Stimulated activated CD8-positive, alpha-beta memory T cell treated with anti-CD3 and anti-CD28 coated beads, Interleukin-7, amount 100 ng/mL, for 1 hour (primary cell): ENCODE measurements at places on chromosomes 2 and 18.

DNA sequence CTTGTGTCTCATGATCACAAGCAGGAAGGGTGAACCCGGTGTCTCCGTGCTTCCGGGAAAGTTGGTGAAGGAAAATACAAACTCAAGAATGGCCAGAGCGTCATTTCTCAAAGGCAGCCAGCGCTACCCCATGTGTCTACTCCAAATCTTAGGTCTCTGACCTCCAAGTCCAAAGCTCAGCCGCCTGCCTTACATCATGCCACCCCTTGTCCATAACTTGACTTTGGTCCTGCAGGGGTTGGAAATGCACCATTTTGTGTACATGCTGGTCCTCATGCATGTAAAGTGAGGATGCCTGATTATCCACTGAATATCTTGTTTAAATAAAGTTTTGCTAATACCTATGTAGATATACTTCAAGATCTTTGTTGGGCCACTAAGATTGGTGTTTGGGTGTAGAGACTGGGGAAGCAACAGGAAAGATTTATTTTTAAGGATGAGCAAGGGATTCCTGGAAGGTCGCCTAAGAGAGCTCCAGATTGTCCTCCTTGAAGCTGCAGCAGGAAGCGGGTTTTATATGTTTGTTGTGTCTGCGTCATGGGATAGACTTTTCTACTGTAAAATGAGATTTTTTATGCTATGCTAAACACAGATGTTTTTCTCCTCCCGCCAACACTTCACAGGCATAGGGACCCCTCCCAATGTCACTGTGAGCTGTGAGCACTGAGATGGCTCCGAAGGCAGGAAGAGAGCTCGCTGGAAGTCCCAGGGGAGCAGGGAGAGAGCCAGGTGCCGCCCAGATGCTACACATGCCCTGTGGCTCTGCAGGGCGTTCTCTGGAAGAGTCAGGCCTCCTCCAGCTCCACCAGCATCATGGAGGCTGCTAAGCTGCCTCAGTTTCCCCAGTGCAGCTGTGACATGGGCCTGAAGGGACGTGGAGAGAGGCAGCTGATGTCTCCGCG, 176.2 kb upstream of the HDAC4 start:
- DNase-seq, result no peak

DNA sequence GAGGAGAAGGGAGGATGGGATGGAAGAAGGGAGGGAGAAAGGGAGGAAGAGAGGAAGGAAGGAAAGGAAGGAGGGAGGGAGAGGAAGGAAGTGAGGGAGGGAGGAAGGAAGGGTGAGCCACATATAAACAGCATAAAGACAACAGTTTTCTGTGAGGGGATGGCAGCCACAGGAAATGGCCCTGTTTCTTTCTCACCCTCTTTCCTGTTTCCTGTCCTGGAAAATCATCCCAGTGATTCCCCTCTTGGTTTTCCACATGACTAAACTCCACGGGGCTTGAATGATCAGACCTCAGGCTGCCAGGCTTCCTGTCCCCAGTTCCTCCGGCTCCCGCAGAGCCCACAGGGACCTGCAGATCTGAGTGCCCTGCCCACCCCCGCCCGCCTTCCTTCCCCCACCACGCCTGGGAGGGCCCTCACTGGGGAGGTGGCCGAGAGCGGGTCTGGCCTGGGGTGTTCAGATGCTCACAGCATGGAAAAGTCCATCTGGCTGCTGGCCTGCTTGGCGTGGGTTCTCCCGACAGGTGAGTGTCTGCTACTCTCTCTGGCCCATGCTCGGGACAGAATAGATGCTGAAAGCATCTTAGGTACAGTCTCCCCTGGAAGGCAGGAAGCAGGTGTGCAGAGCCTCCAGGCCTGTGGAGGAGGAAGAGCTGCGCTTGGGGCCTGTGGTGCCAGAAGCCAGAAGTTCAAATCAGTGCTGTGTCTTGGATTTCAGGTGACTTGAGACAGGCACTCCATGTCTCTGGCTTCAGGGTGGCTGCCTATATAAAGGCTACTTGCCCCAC, at the start of gene SIGLEC15:
Gene SIGLEC15 (plus strand): TSS at position 418 of the 787 bp plus-strand sequence. CDS start 54 bp downstream, at position 472.
- DNase-seq, result no peak

DNA sequence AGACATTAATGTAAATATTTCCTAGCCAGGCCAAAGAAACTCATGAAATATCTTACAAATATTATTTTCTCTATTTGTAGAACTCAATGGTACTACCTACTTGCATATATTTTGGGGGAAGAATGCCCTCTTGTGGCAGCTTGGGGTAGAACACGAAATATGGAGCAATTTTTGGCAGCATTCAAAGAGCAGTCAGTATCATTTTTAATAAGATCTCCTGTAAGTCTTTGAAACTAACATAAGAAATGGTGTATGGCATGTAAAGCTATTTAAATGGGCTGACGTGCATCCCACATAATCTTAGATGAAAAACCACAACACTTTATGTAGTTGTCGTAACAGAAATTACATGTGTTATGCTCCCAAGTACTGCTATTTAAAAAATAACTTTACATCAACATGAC, 62.3 kb upstream of the CCDC195 start:
- DNase-seq, result peak; percentile 21

DNA sequence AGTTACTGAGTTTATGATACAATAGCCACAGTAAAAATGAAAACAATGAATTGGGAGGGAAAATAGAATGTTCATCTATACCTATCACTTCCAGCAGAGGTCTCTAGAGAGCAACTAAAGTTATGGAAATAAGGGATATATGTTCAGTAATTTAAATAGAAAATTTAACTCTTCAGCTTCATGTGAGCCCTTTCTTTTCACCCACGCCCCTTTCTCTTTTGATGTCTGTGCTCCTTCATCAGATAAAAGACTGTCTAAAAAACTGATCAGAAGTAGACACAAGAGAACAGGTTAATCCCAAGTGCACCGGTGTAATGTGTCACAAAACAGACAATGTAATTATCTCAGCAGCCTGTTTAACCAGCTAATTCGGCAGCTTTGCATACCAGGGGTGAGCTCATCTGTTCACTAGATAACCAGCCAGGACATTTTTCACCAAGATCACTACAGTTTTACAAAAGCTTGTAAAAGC, 238.5 kb upstream of the ERBB4 start:
- DNase-seq, result no peak

GRCh38 chr2:221034026-221034701, 537.9 kb downstream of the EPHA4 start:
- DNase-seq, result no peak

DNA sequence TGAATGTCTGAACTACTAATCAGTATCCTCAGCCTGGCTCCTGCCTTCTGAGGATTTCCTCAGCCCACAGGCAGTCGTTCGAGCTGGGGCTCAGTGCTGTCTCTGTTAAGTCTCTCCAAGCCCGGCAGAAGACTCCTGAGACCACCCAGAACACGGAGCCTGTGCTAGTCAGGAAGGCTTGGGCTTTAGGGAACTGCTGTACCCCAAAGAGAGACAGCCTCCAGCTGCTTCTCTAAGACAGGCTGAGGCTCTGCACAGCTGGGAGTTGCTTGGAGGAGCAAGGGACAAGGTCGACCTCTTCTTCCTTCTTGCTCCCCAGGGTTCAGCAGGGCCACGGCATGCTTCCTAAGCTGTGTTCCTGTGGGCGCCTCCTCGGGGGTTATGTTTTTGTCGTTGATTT, 283.4 kb upstream of the MYT1L start:
- DNase-seq, result no peak

DNA sequence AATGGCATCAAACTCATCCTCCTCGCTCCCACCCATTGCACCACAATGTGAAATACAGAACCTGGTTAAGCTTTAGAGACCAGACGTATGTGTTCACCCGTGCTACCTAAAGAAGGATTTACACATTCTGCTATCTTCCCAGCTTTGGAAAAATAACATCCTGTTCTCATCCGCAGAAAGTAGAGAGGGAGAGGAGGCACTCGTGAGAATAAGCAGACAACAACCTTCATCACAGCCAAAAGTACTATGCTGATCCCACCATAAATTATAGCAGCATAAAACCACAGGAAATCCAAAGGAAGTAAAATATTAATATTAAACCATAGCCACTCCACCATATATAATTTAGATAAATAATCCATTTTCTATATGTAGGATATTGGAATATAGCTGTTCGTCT, 111.7 kb upstream of the NRP2 start:
- no peak for DNase-seq

GRCh38 chr2:102451968-102452367, 21.1 kb upstream of the SLC9A4 start:
- no peak for DNase-seq
